ENCODE measurements at places on chromosomes 4 and X.

GRCh38 chrX:97306771-97307470 is 423.2 kb downstream of the RPA4 start:
- DNase-seq: no peak

GRCh38 chrX:136146614-136147314 is 569 bp upstream of the FHL1 start:
- no peak for DNase-seq

GRCh38 chrX:8036914-8037313 is 109.7 kb upstream of the PNPLA4 start:
- no peak for DNase-seq

DNA sequence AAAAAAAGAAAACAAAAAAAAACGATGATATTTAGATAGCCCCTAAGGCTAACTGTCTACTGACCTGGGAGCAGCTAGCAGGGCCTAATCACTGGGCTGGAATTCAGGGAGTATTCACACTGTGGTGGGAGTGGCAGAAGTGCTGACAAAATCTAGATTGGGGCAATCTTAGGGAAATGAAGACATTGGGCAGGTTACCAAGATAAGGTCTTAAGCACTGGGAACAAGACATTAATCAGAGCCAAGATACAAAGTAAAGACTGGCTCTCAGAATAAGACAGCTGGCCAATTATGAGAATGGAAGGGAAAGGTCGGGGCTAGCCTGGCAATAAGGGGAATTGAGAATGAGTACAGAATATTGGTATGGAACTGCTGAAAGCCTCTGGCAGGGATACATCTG is 100.2 kb upstream of the GRIA3 start:
- no peak for DNase-seq

DNA sequence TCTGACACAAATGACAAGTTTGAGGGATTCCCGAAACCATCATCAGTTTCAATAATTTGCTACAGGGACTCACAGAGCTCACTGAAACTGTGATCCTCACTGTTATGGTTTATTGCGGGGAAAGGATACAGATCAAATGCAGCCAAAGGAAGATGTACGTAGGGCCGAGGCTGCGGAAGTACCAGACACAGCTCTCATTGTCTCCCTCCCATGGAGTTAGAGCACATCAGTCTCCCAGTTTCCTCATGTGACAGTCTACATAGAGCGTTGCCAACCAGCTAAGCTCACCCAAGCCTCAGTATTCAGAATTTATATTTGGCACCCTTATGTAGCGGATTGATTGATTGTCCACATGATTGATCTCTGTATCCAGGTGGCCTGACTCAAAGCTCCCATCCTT is 137.8 kb upstream of the TENM3 start:
- no peak for DNase-seq

DNA sequence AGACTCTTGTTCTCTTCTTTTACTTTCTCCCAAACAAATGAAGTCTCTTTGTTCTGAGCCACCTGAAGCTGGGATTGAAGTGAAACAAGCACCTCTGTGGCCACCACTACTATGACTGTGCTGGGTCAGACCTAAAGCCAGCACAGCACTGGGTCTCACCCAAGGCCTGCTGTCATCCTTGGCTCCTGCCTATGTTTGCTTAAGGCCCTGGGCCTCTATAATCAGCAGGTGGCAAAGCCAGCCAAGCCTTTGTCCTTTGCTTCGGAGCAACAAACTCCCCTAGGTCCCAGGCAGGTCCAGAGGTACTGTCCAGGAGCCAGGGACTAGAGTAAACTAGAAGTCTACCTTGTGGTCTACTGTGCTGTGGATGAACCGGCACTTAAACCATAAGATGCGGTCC is 220.6 kb upstream of the ARSJ start:
- DNase-seq: no peak

DNA sequence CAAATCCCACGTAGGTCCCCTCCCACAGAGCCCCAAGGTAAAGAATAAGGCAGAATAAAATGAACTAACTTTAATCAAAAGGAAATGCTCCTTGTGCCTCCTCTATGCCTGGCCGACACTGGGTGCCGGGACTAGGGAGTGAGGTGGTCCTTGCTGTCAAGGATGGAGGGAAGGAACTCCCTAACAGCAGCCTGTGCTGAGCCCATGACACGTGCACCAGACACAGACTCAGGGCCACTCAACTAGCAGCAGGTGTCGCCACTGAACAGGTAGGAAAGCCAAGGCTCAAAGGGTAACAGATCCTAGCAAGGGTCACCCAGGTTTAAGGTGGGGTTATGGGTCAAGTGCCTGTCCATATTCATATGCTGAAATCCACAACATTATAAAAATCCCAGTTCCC is 29.2 kb downstream of the MSX1 start:
- no peak for DNase-seq

- no peak for DNase-seq
Measured at GRCh38 chr4:180203349-180203748, 2039.9 kb upstream of the TENM3 start.

DNA sequence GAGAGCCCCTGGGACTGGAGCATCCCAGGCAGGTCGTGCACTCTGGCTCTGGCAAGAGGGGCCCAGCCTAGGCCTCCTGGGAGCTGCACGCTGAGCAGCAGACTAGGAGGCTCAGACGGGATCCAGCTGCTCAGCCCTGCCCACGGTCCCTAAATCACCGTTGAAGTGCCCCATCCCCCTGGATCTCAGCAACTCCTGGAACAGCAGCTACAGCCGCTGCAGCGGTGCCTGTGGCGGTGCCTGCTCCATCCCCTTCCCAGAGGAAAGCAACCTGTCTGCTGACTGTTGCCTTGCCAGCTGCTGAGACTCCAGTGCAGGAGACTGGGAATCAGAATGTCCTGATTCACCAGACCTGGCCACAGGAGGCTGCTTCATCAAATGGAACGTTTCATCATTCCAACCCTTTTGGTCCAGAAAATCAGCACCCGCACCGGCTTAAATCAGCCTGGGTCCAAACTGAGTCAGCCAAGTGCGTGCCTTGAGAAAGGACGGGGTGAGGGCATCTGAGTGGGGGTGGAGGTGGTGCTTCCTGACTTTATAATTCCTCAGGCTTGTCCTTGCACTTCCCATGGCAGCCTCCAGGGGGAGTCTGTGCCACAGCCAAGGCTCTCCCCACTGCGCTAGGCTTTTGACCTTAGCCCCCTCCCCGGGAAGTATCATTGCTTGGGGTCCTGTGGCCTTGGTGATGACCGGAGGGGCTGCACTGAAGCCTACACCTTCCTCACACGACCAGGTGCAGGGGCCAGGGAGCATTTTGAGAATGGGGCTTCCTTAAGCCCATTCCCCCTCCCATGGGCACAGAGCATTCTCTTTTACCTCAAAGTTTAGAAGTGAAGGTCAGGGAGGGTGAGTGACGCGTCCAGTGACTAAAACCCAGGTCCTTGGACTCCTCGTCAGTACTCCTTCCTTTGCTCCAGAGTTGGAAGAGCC is 6.5 kb downstream of the ZNF185 start:
- DNase-seq: no peak

GRCh38 chrX:46757593-46757992 is 1.3 kb downstream of the SLC9A7 start:
- DNase-seq: no peak

- no peak for DNase-seq
Measured at GRCh38 chr4:178970433-178971140, 1528.3 kb upstream of the AGA start.

DNA sequence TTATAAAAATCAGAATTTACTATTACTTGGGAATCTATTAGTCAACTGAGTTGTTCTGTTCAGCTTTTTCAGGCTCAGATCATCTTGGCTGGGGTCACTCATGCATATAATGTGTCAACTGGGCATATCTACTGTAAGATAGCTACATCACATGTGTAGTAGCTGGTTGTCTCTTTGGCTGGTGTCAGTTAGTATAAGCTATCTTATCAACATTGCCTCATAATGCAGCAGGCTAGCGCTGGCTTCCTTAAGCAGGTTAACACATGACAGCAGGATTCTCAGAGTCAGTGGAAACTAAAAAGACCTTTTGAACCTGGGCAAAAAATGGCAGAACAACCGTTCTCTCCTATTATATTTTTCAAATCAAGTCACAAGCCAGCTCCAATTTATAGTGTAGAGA is 378.3 kb upstream of the PCDH10 start:
- no peak for DNase-seq

GRCh38 chr4:101284546-101284945 is 62.8 kb downstream of the PPP3CA start:
- no peak for DNase-seq

DNA sequence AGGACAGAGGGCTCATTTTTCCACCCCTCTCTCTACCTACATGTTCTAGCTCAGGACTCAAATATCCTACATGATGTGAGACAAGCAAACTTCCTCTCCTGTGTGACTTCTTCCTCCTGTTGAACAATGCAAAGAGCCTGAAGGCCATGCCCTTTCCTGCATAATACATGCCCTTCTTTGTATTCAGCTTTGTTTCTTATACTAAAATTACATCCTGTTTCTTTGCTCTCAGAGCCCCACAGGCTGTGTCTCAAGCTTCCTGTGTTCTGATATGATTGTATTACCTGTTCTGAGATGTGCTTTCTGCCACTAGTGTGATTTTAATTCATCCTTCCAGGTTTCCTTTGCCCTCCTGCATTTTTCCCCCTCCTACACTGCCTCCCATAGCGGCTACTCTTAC is 166.4 kb upstream of the AFF2 start:
- no peak for DNase-seq

DNA sequence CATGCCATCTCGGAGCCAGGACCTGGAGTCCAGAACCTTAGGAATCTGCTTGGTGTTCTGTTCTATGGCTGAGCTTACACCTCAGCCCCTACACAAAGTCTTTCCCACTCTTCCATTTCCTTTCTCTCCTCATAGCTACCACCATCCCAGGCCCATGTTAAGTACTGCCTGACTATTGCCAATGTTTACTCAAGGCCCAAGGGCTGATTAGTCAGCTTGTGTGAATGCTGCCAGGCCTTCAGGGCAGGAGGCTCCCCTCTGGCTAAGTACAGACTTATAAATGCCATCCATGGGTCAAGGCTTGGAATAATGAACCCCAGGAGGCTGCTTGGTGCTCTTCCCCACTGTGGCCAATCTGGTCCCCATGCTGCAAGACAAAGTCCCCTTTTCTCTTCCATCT is 411.6 kb upstream of the MAGEB18 start:
- no peak for DNase-seq

All from amygdala (tissue), 56 donors.